Dermis blood vessel endothelial cell (primary cell): ENCODE measurements at places on chromosomes 12 and 14. TPM values are rescaled to one million over a fixed set of nuclear protein-coding genes. Genes with fewer than 3 reads are reported as not detected.

The SLC17A8 gene
- not detected in 2 replicates for total RNA-seq

The SMAGP gene
- 15.1 and 24.0 TPM in 2 replicates for total RNA-seq

The SERPINA9 gene
- not detected in 2 replicates for total RNA-seq

The SPRYD3 gene
- total RNA-seq, result 13.1 and 16.5 TPM in 2 replicates

The ARL6IP4 gene
- 213 and 267 TPM in 2 replicates for total RNA-seq

The ESRRB gene
- total RNA-seq, result not detected in 2 replicates

The INSM2 gene
- not detected in 2 replicates for total RNA-seq

The RXYLT1 gene
- total RNA-seq, result 11.1 and 12.8 TPM in 2 replicates

The SPTLC2 gene
- total RNA-seq, result 104 and 143 TPM in 2 replicates

The TAS2R19 gene
- total RNA-seq, result 4.0 and 9.2 TPM in 2 replicates

The NEMF gene
- 72.0 and 74.0 TPM in 2 replicates for total RNA-seq

The AKAP3 gene
- 0.85 and 2.4 TPM in 2 replicates for total RNA-seq

The PLXNC1 gene
- total RNA-seq, result 0.17 and 0.23 TPM in 2 replicates
